Common myeloid progenitor, CD34-positive (primary cell): ENCODE measurements at places on chromosomes 1 and 21.

DNA sequence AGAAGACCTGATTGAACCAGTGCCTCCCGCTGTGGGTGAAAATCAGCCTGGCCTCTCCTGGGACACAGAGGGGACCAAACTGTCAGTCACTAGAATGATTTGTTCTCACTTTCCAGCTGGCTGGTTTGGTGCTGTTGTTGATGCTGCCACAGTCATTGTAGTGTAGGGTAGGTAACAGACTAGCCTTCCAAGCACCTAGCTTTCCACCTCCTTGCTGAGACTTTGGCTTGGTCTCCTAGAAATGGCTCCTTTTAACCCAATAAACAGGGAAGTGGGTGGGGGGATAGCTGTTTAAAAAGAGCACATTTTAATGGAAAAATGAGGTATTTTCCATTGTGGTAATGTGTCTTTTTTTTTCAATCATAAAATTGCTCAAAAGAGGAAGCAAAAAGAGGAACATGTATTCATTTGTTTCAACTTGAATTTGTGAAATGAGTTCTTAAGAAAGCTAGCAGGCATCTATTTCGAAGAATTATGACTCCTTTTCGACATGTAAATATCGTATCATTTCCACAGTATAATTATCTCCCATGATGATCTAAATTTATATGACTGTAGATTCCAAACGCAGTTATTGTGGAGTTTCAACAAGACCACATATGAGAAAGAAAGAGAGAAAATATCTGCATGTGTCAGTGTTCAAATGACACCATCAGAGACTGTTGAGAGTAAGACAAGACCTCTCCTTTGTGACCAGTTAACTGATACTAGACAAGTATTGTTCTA, 190.1 kb downstream of the HLX start:
- DNase-seq, result peak; percentile 84

DNA sequence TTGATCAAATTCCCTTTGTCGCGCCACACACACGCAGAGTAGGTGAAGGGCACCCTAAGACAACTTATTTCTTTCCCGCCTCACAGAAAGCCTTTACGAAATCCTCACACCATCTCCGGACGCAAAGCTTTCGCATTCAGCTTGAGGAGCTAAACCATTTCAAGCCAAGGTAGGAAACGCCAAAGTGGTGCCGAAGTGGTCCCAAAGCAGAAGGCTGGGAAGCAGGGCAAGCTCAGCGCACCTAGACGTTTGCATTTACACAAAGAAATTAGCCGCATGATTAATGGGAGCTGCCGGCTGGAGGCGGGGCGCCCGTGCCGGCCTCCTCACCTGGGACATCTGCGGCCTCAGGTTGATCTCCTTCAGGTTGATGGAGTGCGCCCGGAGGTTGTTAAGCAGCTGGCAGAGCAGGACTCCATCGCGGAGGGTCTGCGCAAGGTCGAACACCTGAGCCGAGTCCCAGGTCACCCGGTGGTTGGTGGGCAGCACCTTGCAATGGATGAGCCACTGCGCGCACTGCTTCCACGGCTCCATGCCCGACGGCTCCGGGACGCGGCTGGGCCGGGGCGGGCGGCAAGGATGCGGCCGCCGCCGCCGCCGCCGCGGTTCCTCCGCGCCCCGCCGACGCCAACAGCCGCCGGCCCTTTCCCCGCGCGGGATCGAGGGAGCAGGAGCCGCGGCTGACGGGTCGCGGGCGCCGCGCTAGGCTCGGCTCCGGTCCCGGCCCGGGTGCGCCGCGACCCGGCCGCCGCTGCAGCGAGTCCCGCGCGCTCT, 457 bp downstream of the VAV3 start:
- no peak for DNase-seq

- peak; percentile 39 for DNase-seq
Observed at GRCh38 chr1:84386716-84387479, 11.4 kb upstream of the DNASE2B start.

- no peak for DNase-seq
Observed at GRCh38 chr1:219419065-219419464, 193.8 kb downstream of the ZC3H11B start.

DNA sequence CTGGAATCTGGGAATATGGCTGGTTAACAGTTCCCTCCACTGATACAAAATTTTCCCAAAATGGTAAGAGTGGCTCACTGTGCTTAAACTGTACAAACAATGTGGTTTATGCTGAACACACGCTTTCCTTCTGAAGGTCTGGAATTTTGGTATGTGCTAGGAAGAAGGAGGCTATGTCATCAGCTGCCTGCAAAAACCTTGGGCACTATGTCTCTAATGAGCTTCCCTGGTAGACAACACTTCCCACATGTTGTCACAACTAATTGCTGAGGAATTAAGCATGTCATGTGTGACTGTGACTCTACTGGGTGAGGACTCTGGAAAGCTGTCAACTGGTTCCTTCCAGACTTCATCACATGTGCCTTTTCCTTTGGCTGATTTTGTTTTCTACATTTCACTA, 29.2 kb downstream of the IPP start:
- DNase-seq, result no peak

DNA sequence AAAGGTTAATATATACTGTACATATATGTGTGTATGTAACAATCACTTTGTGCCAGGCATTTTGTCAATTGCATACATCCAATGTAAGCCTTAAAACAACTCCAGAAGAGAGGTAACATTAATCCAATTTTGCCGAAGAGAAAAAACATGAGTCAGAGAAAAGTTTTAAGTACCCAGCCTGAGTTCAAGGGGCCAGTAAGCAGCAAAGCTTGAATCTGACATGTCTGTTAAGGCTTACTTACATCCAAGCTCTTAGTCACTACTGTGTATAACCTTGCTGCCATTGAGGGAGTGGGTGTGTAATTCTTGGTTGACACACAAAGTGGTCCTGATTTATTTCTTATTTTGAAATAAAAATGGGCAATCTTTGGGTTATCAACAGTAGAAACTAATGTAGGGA, 360.4 kb upstream of the LYPLAL1 start:
- DNase-seq, result no peak

GRCh38 chr1:40057310-40058030, 16.9 kb downstream of the CAP1 start:
- DNase-seq, result peak; percentile 62

DNA sequence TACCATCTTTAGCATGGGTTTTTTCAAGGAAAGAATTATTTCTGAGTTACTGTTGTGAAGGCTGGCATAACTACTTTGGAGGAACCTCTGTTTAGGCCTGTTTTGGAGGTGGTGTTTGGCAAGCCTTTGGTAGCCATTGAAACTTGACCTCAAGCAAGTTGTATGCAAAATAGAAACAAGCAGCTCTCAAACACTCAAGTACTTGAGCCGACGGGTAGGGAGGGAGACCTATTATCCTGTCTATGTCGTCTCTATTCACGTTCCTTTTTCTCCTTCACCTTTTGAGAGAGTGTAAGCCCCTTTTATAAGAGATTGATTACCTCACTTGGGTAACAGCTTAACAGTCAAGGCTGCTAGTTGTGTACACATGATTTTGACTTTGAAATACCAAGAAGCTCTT, 878.3 kb upstream of the CXADR start:
- DNase-seq, result no peak

- no peak for DNase-seq
Observed at GRCh38 chr1:31401241-31401640, 11.8 kb upstream of the SERINC2 start.

GRCh38 chr1:39499668-39500067, 8.2 kb downstream of the BMP8A start:
- DNase-seq, result no peak

DNA sequence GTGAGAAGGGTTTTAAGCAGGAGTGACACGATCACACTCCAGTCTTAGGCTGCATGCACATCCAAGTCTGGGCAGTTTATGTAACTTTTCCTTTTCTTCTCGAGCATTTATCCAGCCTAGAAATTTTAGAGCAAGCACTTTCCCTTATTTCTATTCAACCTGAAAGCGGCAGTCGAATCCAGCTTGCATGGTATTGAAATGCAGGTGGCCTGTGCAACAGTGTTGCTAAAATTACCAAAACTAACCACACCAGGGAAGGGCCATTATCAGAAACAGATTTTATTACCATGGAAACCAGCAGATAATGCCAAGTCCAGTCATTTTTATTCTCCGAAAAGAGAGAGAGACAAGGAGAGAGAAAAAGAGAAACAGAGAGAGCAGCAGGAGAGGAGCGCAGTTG, 179.9 kb upstream of the ZC3H12A start:
- DNase-seq, result no peak

DNA sequence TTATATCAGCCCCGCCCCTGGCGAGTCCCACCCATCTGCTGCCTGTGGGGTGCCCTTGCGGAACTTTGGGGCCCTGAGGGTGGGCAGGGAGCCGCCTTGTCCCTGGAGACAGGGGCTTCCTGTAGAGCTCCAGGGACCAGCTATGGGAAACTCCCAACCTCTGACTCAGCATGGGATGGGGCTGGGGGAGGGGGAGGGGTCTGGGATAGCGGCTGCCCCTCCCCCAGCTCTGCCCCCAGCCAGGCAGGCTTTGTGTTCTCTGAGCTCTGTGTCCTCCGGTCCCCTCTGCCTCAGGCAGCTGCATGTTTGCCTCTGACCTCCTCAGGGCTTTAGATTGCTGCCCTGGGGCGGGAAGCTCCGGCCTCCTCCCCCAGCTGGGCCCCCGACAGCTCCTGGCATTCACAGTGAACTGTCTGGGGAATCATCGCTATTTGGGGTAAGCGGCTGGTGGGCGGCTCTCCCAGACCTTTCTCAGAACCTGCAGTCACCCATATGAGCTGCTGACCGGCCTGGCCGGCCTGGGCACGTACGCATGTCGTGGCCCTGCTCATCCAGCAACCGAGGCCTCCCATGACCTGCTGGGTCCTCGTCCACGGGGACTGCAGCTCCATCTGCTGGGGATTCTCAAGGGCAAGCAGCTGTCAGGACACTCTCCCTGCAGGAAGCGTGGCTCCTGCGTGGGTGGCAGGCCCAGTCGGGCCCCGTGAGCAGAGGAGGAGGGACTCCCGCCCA, 17.1 kb downstream of the ARHGEF16 start:
- DNase-seq, result peak; percentile 43

GRCh38 chr1:242043165-242043564, 44.3 kb upstream of the MAP1LC3C start:
- no peak for DNase-seq

DNA sequence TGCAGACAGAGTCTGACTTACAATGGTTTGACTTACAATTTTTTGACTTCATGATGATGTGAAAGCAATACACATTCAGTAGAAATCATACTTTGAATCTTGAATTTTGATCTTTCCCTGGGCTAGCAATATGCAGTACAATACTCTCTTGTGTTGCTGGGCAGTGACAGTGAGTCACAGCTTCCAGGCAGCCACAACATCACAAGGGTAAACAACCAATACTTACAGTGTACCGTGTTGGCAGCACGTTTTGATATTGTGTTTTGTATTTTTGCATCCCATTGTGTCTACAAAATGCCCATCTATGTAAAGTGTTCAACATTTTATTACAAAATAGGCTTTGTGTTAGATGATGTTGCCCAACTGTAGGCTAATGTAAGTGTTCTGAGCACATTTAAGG, 150.9 kb downstream of the NTMT2 start:
- DNase-seq, result no peak

- no peak for DNase-seq
Observed at GRCh38 chr1:162475089-162475488, 22.5 kb upstream of the UHMK1 start.

- no peak for DNase-seq
Observed at GRCh38 chr1:56330391-56331026, 248.9 kb downstream of the PLPP3 start.

DNA sequence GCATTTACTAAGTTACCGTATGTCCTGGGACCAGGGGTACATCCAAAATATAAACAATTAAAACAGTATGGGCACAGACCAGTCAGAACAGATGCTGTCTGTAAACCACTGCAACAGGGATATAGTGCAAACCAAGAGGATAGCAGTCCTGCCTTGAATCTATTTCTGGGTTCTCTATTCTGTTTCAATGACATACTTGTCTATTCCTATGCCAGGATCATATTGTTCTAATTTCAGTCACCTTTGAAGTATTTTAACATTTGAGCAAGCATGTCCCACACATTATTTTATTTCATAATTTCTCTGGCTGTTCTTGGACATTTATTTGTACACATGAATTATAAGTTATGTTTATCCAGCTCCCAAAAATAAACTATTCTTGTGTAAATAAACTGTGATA, 28.2 kb upstream of the SYDE2 start:
- DNase-seq, result no peak

- DNase-seq, result peak; percentile 92
Observed at GRCh38 chr1:205711105-205712048, 31.1 kb upstream of the SLC45A3 start.

DNA sequence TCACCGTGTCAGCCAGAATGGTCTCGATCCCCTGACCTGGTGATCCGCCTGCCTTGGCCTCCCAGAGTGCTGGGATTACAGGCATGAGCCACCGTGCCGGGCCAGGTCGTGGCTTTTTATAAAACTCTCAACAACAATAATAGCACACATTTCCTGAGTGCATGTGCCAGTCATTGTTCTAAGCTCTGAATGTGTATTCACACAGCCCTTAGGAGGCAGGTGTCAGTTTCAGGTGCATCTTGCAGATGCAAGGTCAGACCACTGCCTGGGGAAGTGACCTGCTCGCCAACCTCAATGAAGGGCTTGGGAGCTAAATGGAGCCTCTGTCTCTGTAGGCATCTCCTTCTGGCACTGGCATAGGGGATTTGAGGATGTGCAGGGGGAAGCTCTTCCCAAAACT, 1.6 kb upstream of the LEFTY2 start:
- DNase-seq, result no peak

DNA sequence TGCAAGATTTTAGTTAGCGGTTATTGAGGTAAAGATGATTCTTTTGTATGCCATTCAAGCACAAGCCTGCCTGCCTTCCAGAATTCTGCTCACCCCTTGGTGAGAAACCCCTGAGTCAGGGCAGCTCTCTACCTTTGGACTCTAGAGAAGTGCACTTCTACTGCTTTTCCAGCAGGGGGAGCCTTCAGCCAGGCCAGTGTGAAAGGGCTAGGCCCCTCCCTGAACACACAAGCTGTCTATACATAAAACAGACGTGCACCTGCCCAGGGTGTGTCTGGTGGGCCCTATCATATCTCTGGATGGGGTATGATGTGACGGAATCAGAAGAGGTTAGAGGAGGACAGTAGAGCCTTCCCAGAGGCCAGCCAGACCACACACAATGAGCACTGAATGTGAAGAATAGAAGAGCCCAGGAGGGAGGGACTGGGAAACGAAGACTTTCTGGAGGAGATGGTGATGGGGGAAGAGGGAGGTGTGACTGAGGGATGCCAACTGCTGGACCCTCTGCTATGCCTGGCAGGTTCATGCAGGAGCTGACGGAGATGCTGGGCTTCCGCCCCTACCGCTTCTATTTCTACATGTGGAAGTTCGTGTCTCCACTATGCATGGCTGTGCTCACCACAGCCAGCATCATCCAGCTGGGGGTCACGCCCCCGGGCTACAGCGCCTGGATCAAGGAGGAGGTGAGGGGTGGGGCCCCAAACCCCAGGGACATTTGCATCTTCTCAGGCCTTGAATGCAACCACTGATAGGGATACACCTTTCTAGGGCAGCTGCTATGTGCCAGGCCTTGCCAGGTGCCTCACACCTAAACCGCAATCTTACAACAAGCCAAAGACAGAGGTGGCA, 13.0 kb upstream of the KCNC4 start:
- DNase-seq, result peak; percentile 76

- DNase-seq, result no peak
Observed at GRCh38 chr1:188386161-188386560, 1557.4 kb downstream of the PLA2G4A start.
